ENCODE measurements at places on chromosomes 5 and 9. TPM values are rescaled to one million over a fixed set of nuclear protein-coding genes. Genes with fewer than 3 reads are reported as not detected.

The SH3RF2 gene
- total RNA-seq = 1.2 TPM

The SPOCK1 gene
- 53.3 TPM for total RNA-seq

The PLPPR1 gene
- total RNA-seq = 152 TPM

The TAF11L10 gene
- not detected for total RNA-seq

The ANKRD18B gene
- total RNA-seq = 5.5 TPM

The PRR16 gene
- 6.5 TPM for total RNA-seq

The PCDHGA6 gene
- 11.3 TPM for total RNA-seq

The DDX4 gene
- not detected for total RNA-seq
